ENCODE measurements at places on chromosomes 7 and 10. TPM values are rescaled to one million over a fixed set of nuclear protein-coding genes. Genes with fewer than 3 reads are reported as not detected.

GRCh38 chr7:46432708-46433107 lies 511.6 kb upstream of the IGFBP3 start:
- DNase-seq = no peak

- no peak for DNase-seq
Observed at GRCh38 chr7:13904007-13904406, 85.5 kb downstream of the ETV1 start.

GRCh38 chr10:3167611-3168330 lies 4.8 kb downstream of the PITRM1 start:
- DNase-seq = no peak

- DNase-seq = no peak
Observed at GRCh38 chr7:33870120-33870519, 35.2 kb upstream of the BMPER start.

Gene PALD1
- total RNA-seq = 20.4 TPM

DNA sequence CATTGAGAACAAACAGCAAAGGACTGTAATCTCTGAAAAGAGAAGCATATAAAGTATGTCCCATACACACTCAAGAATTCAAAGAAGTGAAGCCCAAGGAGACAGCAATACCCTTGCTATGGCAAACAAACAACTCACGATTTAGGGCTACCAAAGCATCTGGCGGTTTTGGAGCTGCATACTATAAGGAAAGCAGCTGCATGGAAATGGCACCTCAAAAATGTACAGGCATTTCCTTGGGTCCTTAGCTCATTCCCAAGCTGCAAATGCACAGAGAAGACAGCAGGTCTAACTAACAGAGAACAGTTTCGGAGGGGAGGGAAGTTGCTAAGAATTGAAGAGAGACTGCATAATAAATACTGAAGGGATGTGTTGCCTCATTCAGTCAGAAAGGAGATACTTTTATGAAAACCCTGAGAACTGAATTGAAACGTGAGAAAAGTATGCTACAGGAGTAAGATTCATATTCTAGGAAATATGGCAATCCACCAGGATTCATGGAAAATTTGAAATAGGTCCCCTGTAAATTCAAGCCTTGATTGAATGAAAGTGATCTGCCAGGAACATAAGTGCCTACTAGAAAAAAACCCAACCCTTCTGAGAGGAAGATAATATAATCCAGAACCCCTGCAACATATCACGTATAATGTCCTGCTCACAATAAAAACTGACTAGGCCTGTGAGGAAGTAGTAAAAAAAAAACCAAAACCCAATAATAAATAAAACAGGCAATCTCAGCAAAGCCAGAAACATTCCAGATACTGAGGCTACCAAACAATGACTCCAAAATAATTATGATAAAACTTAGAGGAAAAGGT lies 36.4 kb downstream of the CUBN start:
- DNase-seq = no peak

DNA sequence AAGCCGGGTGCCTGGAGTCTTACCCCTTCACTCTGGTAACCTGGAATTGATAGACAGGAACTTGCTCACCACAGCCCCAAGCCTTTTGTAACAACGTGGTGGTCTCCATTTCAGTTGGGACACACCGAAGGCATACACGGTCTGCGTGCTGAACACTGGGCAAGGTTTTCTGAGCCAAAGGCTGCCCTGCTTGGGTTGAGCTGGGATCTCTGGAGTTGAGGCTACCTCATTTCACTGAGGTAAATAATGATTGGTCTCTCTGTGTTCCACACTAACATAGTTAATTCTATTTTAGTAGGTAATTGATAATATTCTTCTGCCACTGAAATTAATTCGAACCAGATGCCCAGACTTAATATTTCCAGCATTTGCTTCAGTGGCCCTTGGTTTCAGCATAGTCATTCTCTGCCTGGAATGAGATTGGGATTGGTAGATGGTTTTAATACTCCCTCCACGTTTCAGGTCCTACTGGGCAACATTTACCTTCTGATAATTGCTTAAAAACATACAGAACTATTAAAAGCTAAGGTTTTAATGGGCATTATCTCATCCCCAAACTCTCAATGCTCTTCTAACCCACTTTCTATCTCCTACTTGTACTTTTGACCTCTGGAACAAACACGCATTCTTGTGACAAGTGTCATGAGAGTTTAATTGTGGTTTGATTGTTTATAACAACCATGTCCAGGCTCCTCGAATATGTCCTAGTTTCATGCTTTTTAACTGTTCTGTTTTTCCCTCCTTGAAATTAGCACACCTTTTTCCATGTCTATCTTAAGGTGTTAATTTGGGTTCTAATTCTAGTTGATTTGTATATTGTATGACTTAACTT lies 202.3 kb upstream of the KLF6 start:
- no peak for DNase-seq

Gene AGR3
- not detected for total RNA-seq

Gene CDNF
- 2.9 TPM for total RNA-seq

Gene PLPP4
- 3.2 TPM for total RNA-seq

Gene CUBN
- 1.3 TPM for total RNA-seq

DNA sequence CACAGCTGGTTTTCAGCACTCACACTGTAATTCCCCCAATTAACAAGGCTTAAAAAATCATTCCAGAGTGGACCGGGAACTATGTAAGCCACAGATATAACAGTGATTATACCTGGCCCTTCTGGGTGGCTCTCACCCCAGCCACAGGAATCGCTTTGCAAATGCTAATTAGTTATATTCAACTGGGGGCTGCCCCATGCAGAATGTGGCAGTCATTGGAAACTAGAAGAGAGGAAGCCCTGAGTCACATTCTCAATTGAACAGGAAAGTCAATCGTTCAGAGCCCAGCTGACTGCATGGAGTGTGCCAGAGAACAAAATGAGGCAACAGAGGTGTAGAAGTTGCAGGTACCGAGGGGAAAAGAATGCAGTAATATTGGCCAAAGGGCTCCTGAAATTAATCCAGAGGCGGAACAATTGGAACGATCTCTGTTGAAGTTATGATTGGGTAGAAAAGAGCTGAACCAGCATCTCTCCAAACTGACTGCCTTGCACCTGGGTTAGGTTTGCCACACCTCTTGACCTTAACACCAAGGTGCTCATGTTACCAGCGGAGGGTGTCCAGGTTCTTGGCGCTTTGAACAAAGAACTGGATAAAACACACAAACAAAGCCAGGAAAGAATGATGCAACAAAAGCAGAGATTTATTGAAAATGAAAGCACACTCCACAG lies 909.7 kb upstream of the AUTS2 start:
- no peak for DNase-seq

Gene EPDR1
- total RNA-seq = 20.9 TPM

- DNase-seq = no peak
Observed at GRCh38 chr7:116242759-116243158, 32.4 kb downstream of the TES start.

GRCh38 chr7:107506674-107507339 lies 37.0 kb downstream of the GPR22 start:
- no peak for DNase-seq

DNA sequence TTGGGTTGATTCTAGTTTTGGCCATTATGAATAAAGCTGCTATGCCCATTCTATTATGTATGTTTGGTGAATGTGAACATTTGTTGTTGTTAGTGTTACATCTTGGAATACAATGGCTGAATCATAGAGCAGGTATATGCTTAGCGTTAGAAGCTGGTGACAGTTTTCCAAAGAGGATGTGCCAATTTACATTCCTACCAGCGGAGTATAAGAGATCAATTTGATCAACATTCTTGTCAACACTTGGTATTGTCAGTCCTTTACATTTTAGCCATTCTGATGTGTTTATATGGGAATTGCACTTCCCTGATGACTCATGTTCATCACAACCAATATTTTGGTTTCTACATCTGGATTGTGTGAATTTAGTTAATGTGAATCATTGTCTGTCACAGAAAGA lies 37.8 kb upstream of the COBL start:
- DNase-seq = no peak

DNA sequence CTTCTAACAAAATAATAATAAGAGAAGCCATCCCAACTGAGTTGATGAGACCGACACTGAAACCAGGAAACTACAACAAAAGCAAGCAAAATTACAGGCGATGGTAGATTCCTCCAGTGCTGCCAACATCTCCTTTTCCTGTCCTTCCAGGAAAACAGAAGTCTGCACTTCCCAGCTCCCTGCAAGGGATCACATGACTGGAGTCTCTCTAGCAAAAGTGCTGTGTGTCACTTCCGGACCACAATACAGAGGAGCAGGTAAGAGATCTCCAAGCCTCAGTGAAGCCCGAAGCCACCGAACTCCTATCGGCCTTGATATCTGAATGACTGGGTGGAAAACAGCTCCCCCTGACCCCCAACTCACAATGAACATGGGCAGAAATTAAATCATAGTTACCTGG lies 63.2 kb downstream of the SMURF1 start:
- no peak for DNase-seq

DNA sequence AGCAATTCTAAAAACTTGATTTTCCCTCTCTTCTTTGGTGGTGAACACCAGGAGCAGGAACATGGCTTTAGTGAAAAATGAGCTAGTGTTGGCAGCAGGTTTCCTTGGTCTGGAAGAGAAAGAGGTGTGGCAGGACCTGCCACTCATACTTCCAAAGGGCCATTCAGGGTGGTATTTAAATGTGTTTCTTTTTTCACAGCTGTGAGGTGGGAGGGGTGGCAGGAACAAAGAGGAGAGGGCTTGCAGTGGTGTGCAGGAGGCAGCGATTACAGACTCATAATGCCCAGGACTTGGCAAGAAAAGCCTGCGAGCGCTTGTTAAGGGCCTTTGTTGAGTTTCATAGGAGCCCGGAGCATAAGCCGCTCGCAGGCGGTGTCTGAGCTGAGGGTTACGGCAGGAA lies 36.8 kb downstream of the WIPF3 start:
- no peak for DNase-seq

- DNase-seq = no peak
Observed at GRCh38 chr10:1660386-1660785, 76.9 kb downstream of the ADARB2 start.

- no peak for DNase-seq
Observed at GRCh38 chr10:3769556-3769955, 15.5 kb downstream of the KLF6 start.

- no peak for DNase-seq
Observed at GRCh38 chr7:126978865-126979264, 273.9 kb downstream of the GRM8 start.

GRCh38 chr7:158811461-158811860 lies 17.8 kb downstream of the ESYT2 start:
- DNase-seq = no peak

GRCh38 chr10:851901-852300 lies 79.6 kb downstream of the LARP4B start:
- DNase-seq = no peak

DNA sequence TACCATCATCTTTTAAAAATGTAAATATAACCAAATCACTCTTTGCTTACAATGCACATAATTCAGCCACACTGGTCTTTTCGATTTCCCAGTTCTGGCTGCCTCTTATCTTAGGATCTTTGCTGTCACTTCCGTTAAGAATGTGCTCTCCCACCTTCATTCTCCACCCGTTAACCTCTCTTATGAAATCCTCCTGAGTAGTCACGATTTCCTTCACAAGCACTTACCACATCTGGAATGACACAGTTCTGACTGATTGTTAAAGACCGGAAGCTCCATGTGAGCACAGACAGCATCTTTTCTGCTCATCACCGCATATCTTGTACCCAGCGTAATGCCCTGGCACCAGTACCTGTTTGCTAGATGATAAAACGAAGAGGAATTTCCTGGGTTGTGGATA lies 84.3 kb downstream of the CUL2 start:
- no peak for DNase-seq
